ENCODE measurements at places on chromosomes 16 and 17.

GRCh38 chr17:59366773-59367656 lies 35.6 kb downstream of the YPEL2 start:
- DNase-seq = no peak

DNA sequence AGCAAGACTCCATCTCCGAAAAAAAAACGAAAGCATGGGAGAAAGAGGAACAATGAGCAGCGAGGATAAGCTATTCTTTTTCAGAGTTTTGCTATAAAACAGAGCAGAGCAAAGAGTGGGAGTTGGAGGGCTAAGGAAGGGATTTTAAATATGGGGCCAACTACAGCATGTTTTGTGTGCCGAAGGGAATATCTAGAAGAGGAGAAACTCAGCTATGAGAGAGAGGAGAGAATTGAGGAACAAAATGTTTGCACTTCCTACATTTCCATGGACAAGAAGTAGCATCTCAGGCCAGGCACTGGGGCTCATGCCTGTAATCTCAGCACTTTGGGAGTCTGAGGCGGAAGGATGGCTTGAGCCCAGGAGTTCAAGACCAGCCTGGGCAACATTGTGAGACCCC lies 13.1 kb upstream of the GRB2 start:
- DNase-seq = no peak

DNA sequence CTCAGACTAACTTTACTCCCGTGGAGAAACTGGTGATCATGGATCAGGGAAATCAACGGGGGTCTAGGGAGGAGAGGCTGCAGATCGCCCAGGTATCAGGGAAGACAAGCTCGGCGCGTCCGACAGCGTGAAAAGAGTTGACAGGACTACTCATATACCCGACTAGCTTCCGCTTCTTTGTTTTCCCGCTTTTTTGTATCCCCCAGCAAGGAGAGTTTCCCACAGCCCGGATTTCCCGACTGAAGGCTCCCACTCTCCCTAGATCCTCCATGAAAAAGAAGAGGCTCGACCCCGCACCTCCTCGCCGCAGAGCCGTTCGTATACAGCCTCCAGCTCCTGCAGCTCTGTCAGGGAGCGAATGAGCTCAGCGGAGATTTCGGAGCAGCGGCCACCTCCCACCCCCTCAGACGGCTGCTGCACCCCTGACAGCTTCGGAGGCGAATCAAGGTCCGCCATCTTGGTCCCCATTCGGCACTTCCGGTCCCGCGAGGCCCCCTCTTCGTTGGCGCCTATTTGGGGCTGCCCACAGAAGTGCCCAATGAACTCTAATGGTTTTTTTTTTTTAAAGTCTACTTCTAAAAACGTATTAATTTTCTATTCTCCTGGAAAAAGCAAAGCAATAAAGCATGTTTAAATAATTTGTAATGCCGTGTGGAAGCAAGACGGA lies at the start of gene COG4:
COG4 (minus strand) TSS at position 479 of the 667 bp plus-strand sequence; CDS start at position 468, 11 bp downstream.
- peak; percentile 89 for DNase-seq

DNA sequence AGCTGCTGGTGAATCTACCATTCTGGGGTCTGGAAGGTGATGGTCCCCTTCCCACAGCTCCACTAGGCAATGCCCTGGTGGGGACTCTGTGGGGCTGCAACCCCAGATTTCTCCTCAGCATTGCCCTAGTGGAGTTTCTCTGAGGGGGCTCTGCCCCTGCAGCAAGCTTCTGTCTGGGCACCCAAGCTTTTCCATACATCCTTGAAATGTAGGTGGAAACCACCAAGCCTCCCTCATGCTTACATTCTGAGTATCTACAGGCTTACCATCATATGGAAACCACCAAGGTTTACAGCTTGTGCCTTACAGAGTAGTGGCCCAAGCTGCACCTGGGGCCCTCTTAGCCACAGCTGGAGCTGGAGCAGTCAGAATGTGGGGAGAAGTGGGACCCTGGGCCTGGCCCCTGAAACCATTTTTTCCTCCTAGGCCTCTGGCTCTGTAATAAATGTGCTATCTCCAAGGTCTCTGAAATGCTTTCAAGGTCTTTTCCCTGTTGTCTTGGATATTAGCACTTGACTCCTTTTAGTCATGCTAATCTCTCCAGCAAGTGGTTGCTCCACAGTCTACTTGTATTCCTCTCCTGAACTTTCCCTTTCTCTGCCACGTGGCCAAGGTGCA lies 19.6 kb upstream of the DLX3 start:
- no peak for DNase-seq

DNA sequence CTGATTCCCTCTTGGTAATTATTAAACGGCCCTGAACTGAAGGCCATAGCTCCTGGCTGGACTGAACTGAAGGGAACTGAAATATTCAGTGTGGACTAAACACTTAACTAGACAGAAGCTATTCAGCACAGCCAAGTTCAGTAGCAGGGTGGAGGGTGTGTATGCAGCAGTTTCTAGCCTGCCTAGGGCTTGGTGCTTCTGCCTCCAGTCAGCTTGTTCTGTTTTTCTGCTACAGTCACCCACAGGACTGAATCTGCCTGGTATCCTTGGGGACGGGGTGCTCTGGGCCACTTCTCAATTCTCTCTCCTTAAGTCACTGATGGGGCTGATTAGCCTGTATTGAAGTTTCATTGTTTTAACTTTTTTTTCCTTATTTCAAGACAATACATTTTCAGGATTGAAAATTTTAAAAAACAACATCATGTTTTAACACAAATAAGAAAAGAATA lies 77.1 kb downstream of the WWP2 start:
- no peak for DNase-seq

- DNase-seq = no peak
Observed at GRCh38 chr17:47622180-47622549, 27.6 kb upstream of the KPNB1 start.

- no peak for DNase-seq
Observed at GRCh38 chr16:75195811-75196790, 10.9 kb downstream of the CTRB2 start.

- no peak for DNase-seq
Observed at GRCh38 chr17:75390982-75391381, 14.5 kb downstream of the GRB2 start.

DNA sequence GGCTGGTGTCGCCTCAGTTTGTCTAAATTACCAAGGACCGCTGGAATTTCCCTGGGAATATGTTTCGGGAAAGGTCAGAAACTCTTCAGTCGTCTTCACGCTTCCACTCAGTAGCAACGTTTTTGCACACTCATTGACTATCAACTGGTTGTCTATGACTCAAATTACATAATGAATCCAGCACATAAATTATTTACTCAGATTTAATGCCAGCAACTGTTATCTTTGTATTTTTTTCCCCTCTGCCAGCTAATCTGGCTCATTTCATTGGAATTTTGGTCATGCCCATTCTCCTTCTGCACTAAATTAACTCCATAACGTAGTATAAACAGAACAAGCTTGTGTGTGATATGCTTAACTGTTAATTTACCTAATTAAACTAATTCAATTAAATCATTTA lies 372.7 kb upstream of the ZFHX3 start:
- DNase-seq = no peak

- DNase-seq = no peak
Observed at GRCh38 chr17:67431249-67432015, 54.4 kb downstream of the PITPNC1 start.
